Hematopoietic multipotent progenitor cell (in vitro differentiated cells): ENCODE measurements at places on chromosomes 6 and 20.

DNA sequence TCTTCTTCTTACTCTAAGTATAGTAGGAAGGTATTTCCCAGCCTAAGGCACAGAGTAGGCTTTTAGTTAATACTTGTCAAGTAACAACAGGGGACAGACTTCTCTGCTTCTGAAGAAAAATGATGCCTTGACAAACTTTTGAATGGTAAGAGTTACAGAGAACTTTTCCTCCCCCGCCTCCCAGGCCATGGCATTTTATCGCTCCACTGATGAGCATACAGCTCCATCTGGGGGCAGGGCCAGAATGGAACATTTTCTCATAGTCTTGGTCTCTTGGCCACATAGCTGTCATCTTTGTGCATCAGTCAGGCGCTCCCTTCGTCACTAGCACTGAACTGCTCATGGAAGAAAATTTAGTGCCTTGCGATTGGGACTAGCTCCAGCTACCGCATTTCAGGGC lies 1066.8 kb upstream of the CITED2 start:
- DNase-seq: peak; percentile 68

GRCh38 chr6:147559006-147559405 lies 50.5 kb downstream of the SAMD5 start:
- no peak for DNase-seq

GRCh38 chr6:56758120-56758519 lies 115.4 kb upstream of the DST start:
- DNase-seq: no peak

GRCh38 chr20:31844737-31845299 lies 586 bp downstream of the FOXS1 start:
- no peak for DNase-seq

DNA sequence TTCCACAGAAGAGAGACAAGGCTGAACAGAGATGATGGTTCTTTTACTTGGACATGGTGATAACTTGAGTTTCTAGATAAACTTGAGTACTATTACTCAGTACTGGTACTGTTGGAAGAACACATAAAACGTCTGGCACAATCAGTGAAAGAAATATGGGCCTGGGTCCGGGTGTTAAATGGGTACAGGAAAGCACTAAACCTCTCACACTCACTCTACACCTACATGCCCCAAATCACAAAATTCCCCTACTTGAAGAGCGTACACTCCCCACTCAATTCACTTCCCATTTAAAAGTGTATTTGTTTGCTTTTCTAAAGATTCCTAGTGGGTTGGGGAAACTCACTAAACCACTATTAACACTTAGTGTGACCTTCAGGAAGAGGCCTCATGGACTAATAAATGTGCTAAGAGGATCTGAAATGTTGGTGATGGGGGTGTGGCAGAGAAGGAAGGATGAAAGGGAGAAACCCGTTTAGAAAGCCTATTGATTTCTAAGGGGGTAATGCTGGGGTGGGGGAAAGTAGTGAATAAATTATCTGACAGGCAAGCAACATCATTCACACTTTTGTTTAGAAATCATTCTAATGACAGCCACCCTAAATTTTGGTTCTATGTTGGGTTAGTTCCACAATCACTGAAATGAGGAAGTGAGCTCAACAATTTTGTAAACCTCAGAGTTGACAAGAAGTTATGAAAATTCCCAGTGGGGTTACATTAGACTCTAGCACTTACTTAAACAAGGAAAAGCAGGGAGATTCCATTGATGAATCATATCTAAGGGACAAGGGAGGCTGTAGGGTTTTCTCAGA lies 222.6 kb upstream of the MARCKS start:
- peak; percentile 60 for DNase-seq

DNA sequence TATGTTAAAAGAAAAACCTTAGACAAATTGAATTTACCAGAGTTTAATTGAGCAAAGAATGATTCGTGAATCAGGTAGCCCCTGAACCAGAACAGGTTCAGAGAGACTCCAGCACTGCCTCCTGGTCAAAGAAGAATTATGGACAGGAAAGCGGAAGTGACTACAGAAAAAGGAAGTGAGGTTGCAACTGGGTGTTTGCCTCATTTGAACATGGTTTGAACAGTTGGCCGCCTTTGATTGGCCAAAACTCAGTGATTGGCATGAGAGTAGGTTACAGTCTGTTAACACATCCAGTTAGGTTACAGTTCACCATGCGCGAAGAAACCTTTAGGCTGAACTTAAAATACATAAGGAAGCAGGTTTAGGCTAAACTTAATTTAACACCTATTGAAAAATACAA lies 248.8 kb downstream of the TFAP2A start:
- DNase-seq: no peak

GRCh38 chr20:44113618-44114376 lies 73.2 kb downstream of the JPH2 start:
- no peak for DNase-seq

GRCh38 chr20:54432966-54433365 lies 42.4 kb upstream of the DOK5 start:
- DNase-seq: no peak

DNA sequence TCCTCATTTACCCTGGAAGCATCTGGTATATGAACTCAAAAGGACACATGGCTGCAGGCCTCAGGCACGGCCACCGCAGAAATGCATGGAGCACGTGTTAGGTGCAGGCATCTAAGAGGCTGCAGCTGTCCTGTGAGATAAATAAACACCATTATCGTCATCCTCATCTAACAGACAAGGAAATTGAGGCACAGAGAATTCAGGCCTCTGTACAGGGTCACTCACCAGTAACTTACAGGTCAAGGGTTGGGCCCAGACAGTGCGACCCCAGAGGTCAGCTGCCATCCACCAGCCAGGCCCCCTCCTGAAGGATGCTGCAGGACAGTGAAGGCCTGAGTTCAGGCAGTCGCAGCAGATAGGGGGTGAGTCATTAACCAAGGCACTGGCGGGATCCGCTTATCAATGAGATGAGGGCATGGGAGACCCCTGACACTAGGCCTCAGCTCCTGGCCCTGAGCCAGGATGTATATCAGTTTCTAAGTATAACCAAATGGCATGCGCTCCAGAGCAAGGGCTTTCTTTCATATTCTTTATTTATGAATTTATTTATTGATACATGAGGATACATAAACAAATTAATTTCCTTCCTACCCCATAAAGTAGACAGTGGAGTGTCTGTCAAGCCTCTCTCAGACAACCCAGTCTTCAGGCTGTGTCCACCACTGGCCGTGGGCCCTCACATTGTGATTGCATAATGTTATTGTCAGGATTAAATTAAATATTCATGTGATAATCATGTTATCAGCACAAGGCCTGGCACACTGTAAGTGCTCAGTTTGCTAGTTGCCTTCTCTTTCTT lies 316.9 kb downstream of the QKI start:
- DNase-seq: no peak

GRCh38 chr6:9085054-9085708 lies 649.8 kb upstream of the SLC35B3 start:
- no peak for DNase-seq

GRCh38 chr6:35736982-35737412 lies at the start of gene ARMC12:
ARMC12 (plus strand) TSS chr6:35737032; CDS start chr6:35737109, 77 bp downstream.
- no peak for DNase-seq

GRCh38 chr6:87714093-87714842 lies 12.2 kb upstream of the AKIRIN2 start:
- no peak for DNase-seq

- no peak for DNase-seq
Measured at GRCh38 chr6:11492464-11493290, 44.9 kb upstream of the TMEM170B start.

GRCh38 chr20:38673261-38673660 lies 51.0 kb upstream of the SLC32A1 start:
- DNase-seq: no peak

- no peak for DNase-seq
Measured at GRCh38 chr20:19876828-19877460, 118.9 kb downstream of the RIN2 start.

GRCh38 chr6:27611451-27611850 lies 138.5 kb upstream of the ZNF184 start:
- DNase-seq: no peak

DNA sequence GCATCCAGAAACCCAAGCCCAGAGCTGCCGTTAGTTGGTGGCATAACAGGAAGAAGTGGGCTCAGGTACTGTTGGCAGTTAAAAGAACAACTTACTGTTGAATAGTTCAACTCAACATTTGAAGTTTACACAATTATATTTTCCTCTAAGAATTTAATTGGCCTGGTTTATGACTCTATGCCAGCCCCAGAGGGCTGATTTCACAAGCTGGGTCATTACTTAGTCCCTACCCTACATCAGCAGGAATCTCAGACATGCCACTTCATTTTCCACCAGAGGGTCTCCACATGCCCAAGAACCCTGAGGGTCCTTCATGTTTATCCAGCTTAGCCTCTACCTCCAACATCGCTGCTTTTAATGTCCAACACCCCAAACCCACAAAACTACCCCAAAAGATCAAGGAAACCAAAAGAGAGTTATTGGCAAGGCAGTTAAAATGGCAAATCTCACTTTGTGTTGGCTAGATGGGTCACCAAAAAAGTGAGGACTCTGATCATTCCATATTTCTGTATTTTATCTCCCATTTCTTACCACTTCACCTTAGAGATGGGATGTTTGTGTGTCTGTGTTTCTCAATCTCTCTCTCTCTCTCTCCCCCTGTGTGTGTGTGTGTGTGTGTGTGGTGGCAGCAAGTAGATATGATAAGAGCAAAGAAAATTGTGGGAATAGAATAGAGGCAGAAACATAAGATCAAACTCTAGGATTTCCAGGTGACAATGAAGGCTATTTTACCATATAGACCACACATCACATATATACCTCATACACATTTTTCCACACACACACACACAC lies 112.5 kb upstream of the TBX18 start:
- no peak for DNase-seq

DNA sequence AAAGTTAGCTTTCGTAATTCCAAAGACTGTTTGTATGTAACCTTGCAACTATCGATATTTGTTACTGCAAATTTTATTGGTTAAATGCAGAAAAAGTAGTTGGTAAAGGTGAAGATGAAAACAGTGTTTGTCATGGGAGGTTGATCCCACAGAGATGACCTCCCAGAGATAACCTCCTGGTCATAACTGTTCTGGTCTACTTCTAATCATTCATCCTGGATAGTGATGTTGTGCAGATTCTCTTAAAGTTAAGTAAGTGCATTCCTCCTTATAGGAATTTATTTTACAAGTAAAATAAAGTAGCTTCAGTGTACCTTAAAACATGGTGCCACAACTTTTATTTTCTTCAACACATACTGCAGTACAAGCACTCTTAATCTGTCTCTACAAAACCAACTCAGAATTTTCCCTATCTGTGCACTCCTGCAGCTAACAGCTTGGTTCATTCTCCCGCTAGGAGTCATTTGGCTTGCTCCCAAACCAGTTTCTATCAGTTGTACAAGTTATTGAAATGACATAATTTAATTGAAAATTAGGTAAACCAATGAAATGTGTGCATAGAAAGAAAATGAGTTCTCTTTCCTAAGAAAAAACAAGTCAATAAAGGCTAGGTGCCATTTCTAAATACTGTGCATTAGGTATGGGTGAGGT lies 19.2 kb downstream of the METTL24 start:
- DNase-seq: no peak

DNA sequence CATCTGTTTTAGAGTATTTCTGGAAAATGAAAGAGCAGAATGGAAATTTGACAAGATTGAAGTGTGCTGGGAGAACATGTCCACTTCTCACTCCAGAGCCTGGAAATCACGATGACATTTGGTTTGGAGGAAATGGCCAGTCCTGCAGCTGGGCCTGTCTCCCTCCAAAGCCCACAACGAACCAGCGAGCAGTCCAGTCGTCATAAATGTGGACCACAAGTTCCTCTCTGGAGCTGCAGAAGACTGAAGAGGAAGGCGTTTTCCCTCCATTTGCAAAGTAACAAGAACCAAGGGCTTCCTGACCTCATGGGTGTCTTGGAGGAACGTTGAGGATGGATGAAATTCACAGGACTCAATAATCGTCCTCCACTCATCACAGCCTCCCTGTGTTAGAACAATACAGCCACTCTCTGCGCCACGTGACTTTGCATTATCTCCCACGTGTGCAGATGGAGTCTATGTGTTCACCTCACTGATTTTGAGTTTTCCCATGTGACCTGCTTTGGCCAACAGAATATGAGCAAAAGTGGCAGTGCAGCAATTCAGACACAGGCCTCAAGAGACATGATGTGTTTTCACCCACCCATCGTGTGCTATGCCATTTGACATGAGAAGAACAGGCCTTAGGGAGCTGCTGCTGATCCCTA lies 9.1 kb upstream of the SPATS1 start:
- no peak for DNase-seq

DNA sequence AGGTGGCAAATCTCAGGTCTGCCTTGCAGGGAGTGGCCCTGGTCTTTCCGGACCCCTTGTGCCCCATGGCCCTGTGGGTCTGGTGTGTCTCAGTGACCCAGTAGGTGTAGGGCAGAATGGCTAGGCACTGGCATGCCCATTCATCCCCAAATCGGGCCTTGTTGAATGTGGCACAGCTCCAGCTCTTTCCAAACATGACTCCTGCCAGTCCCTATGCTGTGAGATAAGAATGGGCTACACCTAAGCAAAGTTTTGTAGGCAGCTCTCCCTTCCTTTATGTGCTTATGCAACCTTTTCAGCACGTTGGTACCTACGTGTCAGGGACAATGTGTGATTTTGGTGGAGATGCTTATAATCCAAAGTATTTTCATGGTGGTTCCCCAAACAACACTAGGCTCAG lies 33.9 kb downstream of the FOXO3 start:
- no peak for DNase-seq

GRCh38 chr6:45898941-45899682 lies 116.5 kb downstream of the CLIC5 start:
- no peak for DNase-seq

DNA sequence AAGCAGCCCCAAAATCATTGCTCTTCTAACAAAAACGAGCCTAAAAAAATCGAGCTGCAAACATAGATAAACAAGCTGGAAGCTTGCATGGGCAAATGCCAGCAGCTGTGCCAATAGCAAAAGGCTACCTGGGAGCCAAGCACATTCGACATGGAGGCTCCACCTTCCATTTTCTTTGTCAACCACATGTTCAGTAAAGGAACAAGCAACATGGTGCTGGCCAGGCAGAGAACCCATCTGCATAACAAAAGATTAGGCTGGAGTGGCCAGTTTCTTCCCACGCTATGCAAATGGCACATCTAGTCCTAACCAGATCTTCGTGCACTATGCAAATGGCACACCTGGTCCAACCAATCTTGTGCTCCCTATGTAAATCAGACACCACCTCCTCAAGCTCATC lies 110.5 kb downstream of the KIF16B start:
- DNase-seq: no peak

DNA sequence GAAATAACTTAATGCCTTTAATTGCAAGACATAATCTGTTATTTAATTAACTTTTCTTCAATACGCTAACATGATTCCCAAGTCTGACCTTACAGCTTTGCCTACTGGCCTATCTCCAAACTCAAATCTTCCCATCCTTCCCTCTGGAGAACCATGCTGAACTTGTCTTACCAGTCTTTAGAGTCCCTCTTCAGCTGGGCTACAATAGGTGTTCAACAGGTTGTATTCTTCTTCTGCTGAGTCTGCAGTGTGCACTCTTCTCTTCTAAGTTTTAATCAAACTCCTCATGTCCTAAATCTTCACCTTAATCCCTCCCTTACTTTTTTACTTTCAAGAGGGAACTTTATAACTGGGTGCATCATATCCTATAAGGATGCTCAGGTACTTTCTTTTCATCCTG lies 75.5 kb upstream of the TINAG start:
- DNase-seq: no peak

- DNase-seq: no peak
Measured at GRCh38 chr6:11679099-11679498, 99.5 kb downstream of the ADTRP start.
